ENCODE measurements at places on chromosomes 16 and 17.

DNA sequence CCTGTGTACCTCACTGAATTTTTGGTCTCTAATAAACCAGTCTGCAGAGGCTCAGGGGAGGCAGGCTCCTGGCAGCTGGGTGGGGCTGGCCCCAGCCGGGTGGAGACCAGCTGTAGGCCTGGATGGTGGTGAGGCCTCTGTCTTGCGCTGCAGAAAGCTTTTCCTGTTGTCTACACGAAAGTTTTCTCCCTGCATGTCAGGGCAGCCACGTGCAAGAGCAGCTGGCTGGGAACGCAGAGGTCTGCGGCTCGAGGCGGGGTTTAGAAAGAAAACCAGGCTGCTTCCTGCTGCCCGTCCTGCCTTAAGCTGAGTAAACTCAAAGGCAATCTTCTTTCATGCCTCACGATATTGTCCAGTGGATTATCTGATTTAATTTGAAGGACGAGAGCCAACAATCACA lies 2.4 kb downstream of the SERPINF1 start:
- no peak for DNase-seq

- no peak for DNase-seq
Observed at GRCh38 chr17:1644493-1645206, 882 bp downstream of the SCARF1 start.

GRCh38 chr17:12107905-12108304 lies 87.2 kb downstream of the MAP2K4 start:
- DNase-seq = no peak

GRCh38 chr17:42850954-42851353 lies at the start of gene AOC3:
AOC3 (plus strand) TSS chr17:42851199; CDS start chr17:42851344, 145 bp downstream.
- DNase-seq = no peak

GRCh38 chr17:45036691-45037090 lies 14.7 kb downstream of the DCAKD start:
- DNase-seq = no peak

DNA sequence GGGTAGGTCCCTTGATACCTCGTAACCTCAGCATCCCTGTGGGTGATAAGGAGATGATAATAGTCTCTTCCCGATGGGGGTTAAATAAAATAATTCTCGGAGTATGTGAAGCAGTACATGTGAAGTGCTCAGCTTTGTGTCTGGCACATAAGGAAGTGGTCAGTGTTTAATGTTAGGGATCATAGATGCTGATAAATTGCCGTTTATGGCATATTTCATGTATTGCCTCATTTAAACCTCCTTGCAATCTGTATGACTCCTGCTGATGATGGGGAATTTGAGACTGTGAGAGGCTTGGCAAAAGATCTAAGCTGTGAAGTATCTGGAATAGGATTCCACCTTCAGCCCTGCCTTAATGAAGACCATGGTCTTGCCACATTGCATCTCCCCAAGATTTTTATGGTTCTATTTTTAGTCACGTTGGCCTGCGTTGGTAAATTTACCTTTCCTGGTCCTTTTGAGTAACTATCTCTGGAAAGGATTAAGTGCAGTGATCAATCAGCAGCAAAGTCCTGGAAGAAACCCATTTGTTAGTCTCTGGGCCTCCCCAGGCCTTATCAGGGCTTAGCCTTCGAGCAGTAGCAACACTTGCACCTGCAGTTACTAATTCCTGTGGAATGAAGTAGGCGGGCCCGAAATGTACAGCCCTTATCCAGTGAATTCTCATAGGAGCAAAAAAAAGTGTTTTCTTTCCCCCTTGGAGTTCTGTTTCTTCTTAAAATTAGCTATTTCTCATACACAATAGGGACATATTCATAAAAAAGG lies 144.9 kb downstream of the WWOX start:
- DNase-seq = no peak

DNA sequence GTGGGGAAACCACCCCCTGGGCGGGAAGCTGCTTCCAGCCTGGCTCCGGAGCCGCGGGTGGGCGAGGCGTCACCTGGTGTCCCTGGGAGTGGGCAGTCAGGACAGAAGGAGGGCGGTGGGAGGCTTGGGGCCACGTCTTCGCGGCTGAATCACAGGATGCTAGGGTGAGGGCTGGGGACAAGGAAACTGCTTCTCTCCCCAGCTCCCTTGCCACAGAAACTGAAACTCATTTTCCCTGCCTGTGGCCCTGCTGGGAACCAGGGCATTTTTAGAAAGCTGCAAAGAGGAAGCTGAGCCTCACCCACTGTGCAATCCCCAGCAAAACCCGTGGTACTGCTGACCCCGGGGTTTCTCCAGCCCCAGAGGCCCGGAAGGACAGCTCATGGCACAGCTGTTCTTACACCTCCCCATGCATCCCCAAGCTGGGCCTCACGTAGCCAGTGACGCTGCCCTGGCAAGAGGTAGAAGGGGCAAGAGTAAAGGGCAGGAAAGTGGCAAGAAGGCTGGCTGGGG lies 8.2 kb downstream of the RHBDF2 start:
- no peak for DNase-seq

GRCh38 chr16:31112711-31113110 lies 4.5 kb downstream of the BCKDK start:
- DNase-seq = no peak

DNA sequence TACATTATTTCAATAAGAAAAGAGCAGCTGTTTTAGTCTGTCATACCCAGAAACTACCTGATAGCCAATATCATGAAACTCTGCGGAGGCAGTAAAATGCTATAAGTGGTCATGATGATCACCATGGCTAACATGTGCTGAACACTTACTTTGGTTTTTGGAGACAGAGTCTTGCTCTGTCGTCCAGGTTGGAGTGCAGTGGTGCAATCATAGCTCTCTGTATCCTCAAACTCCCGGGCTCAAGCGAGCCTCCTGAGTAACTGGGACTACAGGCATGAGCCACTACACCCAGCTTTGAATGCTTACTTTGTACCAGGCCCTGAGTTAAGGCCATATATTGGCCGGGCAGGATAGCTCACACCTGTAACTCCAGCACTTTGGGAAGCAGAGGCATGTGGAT lies 101.2 kb upstream of the DHX40 start:
- no peak for DNase-seq

- DNase-seq = no peak
Observed at GRCh38 chr17:38673707-38674013, 1.1 kb downstream of the EPOP start.

GRCh38 chr17:71166311-71166710 lies 954.5 kb upstream of the SOX9 start:
- DNase-seq = no peak

GRCh38 chr17:74827800-74828199 lies 31.9 kb downstream of the GRIN2C start:
- DNase-seq = no peak

DNA sequence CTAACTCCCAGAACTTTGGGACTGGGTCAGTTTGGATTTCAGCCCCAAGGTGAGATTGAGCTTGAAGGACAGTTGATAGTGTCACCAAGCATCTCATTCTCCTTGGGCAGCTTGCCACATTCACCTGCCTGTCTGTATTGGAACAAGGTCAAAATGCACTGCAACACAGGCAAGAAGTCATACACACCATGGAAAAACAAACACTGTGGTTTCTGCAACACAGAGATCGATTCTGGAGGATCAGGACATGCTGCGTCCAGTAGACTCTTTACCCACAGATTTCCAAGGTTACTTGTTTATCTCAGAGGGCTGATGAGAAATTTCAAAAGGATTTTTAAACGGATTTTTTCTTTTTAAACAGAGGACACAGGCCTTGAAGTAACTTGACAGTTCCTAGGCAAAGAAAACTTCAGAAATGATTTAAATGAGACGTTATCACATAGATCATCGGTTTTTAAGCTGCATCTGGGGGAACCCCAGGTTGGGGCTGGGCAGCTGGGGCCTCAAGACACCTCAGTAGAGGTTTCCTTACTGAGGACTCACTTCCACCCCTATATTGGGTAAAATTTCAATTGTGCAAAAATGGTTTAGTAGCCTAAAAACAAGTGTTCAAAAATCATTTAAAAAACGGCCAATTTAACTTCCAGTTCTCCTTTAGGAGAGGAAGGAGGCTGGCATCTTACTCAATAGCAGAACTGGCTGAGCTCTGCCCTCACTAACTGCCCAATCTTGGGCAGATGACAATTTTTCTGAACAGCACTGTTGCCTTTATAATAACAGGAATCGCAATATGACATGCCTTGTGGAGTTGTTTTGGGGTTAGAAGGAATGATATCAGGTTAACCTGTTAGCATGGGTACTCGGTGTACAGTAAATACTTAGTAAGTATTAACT lies 299.3 kb downstream of the XYLT1 start:
- no peak for DNase-seq
